ENCODE measurements at places on chromosomes 12 and 14.

DNA sequence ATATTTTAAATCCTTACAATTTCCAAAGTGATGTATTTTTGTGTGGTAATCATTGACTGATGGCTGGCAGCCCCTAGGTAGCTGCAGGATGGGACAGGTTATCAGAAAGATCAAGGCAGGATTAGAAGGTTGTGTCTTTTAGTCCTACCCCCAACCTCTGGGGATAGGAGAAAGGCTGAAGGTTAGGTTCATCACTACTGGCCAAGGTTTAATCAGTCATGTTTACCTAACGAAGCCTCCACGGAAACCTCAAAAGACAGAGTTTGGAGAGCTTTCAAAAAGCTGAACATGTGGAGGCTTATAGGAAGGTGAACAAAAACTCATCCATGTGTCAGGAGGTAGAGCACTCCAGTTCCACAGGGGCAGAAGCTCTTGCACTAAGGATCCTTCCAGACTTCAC lies 77.5 kb upstream of the CD163 start:
- DNase-seq, result no peak

DNA sequence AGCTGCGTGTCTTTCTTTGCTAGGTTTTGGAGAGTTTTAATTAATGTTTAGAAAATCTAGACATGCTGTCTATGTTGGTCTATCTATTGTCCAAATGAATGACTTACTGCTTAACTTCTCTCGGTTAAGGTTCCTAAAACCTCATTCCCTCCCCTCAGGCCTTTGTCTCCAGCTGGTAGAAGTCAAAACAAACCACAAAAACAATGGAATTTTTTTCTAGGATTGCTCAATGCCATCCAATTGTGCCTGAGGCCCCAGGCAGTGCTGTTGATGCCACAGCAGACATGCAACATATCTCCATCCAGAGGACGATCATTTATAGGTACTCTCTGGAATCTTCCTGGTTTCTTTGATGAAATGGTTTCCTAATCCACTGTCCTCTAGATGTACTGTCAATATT lies 448.2 kb upstream of the TBX3 start:
- no peak for DNase-seq

- DNase-seq, result no peak
Measured at GRCh38 chr12:28415755-28416154, 225.5 kb downstream of the CCDC91 start.

- no peak for DNase-seq
Measured at GRCh38 chr12:56829908-56830307, 66.8 kb downstream of the HSD17B6 start.

- DNase-seq, result no peak
Measured at GRCh38 chr14:79483477-79484388, 727.6 kb downstream of the DIO2 start.
